ENCODE measurements at places on chromosomes 5 and 9. TPM values are rescaled to one million over a fixed set of nuclear protein-coding genes. Genes with fewer than 3 reads are reported as not detected.

DNA sequence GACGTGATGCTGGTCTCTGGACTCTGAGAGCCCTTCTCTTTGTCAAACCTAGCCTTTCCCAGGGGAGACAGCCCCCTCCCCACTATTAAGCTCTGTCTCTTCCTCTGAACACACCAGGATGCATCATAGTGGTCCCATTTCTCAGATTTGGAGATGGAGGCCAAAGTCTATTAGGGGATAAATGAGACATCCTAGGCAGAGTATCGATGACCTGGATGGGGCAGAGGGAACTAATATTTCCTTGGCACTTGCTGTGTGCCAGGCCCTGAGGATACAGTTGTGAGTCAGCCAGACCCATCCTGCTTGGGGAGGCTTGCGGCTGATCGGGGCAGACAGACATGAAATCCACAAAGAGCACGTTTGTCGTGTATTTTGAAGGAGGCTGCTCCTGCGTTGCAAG lies 5.2 kb downstream of the DNM1 start:
- no peak for DNase-seq

DNA sequence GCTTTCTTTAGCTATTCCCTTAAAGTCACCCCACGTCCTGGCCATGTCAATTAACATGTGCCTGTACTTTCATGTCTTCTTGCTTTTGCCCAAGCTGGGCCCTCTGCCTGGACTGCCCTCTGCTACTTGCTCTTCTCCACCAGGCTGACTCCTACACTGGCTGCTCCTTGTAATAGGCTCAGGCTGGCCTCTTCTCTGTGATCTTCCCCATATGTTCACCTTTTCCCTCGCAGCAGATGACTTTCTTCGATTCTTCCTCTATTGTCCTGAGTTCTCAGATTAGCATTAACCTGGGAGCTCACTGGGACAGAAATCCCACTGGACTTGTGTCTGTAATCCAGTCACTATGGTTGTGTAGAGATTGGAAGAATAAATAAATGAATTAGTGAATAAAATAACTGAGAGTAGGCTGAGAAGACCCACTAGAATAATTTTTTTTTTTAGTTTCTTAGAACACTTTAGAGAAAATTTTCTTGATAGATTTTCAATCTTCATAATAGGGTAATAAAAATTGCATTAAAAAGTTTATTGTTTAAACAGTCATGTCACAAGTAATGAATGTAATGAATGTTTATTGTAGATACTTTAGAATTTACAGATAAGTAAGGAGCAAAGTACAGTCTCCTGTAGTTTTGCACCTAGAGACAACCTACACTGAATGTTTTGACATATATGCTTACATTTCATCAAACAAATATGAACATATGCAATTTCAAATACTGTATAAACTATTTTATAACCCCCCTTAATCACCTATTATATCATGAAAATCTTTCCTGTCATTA lies 47.4 kb upstream of the TNFSF15 start:
- DNase-seq: no peak

PDLIM4 gene
- 6.5 TPM for total RNA-seq

DNA sequence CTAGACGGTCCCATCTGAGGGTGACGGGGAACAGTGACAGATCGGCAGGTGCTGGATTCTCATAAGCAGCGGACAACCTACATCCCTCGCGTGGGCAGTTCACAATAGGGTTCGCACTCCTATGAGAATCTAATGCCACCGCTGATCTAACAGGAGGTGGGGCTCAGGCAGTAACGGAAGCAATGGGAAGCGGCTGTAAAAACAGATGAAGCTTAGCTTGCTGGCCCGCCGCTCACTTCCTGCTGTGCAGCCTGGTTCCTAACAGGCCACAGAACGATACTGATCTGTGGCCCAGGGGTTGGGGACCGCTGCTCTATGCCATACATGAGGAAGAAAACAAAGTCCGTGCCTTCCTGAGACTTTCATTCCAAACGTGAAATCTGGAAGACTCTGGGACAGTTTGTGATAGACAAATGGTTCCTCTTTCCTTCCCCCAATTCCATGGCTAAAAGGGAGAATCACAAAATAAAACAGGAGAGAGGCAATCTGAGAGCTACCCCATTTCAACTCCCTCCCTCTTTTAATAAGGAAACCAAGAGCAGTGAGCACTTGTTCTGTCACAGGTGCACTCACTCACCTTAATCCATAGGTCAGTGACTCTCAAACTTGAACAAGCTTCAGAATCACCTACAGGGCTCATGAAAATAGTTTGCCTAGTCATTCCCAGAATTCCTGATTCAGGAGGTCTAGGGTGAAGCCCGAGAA lies 12.1 kb downstream of the PDCL start:
- no peak for DNase-seq

PCDHB16 gene
- 6.9 TPM for total RNA-seq

SPAG8 gene
- total RNA-seq: 9.6 TPM

SPINK5 gene
- not detected for total RNA-seq

PCDHGC4 gene
- 17.1 TPM for total RNA-seq
